ENCODE measurements at places on chromosomes 13 and 19. TPM values are rescaled to one million over a fixed set of nuclear protein-coding genes. Genes with fewer than 3 reads are reported as not detected.
A peak's percentile ranks its signal among the peaks of the same experiment; 100 is the strongest.

- H3K36me3 ChIP-seq, result no peaks in the 10 kb centered on the region
- no peaks in the 10 kb centered on the region for H3K27me3 ChIP-seq
- DNase-seq, result no peak
- H3K4me3 ChIP-seq, result no peak overlapping the region
Observed at GRCh38 chr19:38062959-38063761, 156.2 kb downstream of the SIPA1L3 start.

MAU2 gene
- 80.6 TPM for total RNA-seq

- no peaks in the 10 kb centered on the region for H3K36me3 ChIP-seq
- no peaks in the 10 kb centered on the region for H3K4me1 ChIP-seq
- no peak overlapping the region for H3K4me3 ChIP-seq
- H3K27me3 ChIP-seq, result no peaks in the 10 kb centered on the region
- no peak overlapping the region for H3K27ac ChIP-seq
Observed at GRCh38 chr13:88887045-88887662, 1216.0 kb downstream of the SLITRK5 start.

- DNase-seq, result no peak
- H3K4me3 ChIP-seq, result no peak overlapping the region
- peaks cover 15% of the 10 kb centered on the region for H3K4me1 ChIP-seq
- no peaks in the 10 kb centered on the region for H3K27me3 ChIP-seq
- peaks cover 28% of the 10 kb centered on the region for H3K36me3 ChIP-seq
Observed at GRCh38 chr19:4922530-4923275, 13.4 kb downstream of the UHRF1 start.

- H3K4me1 ChIP-seq, result no peaks in the 10 kb centered on the region
- DNase-seq, result no peak
- no peaks in the 10 kb centered on the region for H3K36me3 ChIP-seq
- H3K27ac ChIP-seq, result no peak overlapping the region
- H3K27me3 ChIP-seq, result no peaks in the 10 kb centered on the region
Observed at GRCh38 chr13:82147526-82147925, 1734.7 kb downstream of the SLITRK1 start.

DNA sequence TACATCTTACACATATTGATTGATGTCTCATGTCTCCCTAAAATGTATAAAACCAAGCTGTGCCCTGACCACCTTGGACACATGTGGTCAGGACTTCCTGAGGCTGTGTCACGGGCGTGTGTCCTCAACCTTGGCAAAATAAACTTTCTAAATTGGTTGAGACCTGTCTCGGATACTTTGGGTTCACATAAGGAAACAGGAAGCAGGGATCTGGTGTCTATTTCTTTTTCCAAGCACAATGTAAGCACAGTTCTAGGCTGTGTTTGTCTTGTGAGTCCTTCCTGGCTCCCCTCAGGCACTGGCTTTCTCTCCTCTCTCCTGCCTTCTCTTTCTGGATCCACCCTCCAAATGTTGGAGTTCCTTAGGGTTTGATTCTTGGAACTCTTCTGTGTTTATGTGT lies 27.6 kb upstream of the TPT1 start:
- peak overlapping the region; percentile 94 for H3K27ac ChIP-seq
- peaks cover 14% of the 10 kb centered on the region for H3K36me3 ChIP-seq
- no peaks in the 10 kb centered on the region for H3K27me3 ChIP-seq
- DNase-seq, result no peak
- peaks cover 46% of the 10 kb centered on the region for H3K4me1 ChIP-seq

GRCh38 chr19:49084206-49085019 lies 838 bp upstream of the SNRNP70 start:
- H3K36me3 ChIP-seq, result peaks cover 24% of the 10 kb centered on the region
- H3K27me3 ChIP-seq, result no peaks in the 10 kb centered on the region
- peaks cover 26% of the 10 kb centered on the region for H3K4me1 ChIP-seq

BSG gene
- total RNA-seq, result 225 TPM

DNA sequence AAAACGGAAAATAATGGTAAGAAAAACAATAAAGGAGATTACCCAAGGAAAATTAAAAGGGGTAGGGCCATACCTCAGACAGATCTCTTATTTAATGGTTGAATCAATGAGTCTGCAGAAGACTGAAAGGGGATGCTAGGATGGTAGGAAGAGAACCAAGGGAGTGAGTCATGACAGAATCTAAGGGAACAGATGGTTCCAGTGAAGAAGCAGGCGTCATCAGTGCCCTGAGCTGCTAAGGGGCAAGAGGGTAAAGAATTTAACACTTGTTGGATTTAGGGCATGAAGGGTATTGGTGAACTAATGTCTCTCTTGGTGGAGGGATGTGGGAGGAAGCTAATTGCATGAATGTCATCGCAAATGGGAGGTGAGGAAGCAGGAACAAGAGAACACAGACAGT lies 329.2 kb upstream of the TSHZ3 start:
- no peak for DNase-seq
- no peak overlapping the region for H3K27ac ChIP-seq
- no peak overlapping the region for H3K4me3 ChIP-seq

GRCh38 chr13:103354171-103354570 lies 288.0 kb upstream of the SLC10A2 start:
- no peaks in the 10 kb centered on the region for H3K4me1 ChIP-seq
- no peaks in the 10 kb centered on the region for H3K36me3 ChIP-seq
- no peak overlapping the region for H3K4me3 ChIP-seq
- H3K27me3 ChIP-seq, result no peaks in the 10 kb centered on the region

GRCh38 chr19:44164327-44164672 lies 600 bp upstream of the ZNF226 start:
- no peak for DNase-seq
- peak overlapping the region; percentile 89 for H3K4me3 ChIP-seq
- H3K27ac ChIP-seq, result peak overlapping the region; percentile 88

ITM2B gene
- total RNA-seq, result 163 TPM

- no peaks in the 10 kb centered on the region for H3K4me1 ChIP-seq
- H3K27ac ChIP-seq, result no peak overlapping the region
- no peak for DNase-seq
- peaks cover 12% of the 10 kb centered on the region for H3K27me3 ChIP-seq
- H3K4me3 ChIP-seq, result no peak overlapping the region
Observed at GRCh38 chr13:102440259-102440936, 38.5 kb upstream of the FGF14 start.

DNA sequence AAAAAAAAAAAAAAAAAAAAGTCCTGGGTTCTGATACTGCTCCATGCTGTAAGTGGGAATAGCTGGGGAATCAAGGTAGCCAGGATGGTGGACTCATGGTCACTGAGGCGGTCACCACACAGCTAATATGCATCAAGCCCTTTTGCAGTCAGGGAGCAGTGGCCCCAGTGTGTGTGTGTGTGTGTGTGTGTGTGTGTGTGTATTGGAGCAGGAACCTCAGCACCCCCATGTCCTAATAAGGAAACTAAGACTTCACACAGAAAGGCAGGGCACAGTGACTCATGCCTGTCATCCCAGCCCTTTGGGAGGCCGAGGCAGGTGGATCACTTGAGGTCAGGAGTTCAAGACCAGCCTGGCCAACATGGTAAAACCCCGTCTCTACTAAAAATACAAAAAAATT lies 12.0 kb downstream of the B3GNT3 start:
- peaks cover 38% of the 10 kb centered on the region for H3K4me1 ChIP-seq
- no peak for DNase-seq
- peaks cover 21% of the 10 kb centered on the region for H3K27me3 ChIP-seq

DNA sequence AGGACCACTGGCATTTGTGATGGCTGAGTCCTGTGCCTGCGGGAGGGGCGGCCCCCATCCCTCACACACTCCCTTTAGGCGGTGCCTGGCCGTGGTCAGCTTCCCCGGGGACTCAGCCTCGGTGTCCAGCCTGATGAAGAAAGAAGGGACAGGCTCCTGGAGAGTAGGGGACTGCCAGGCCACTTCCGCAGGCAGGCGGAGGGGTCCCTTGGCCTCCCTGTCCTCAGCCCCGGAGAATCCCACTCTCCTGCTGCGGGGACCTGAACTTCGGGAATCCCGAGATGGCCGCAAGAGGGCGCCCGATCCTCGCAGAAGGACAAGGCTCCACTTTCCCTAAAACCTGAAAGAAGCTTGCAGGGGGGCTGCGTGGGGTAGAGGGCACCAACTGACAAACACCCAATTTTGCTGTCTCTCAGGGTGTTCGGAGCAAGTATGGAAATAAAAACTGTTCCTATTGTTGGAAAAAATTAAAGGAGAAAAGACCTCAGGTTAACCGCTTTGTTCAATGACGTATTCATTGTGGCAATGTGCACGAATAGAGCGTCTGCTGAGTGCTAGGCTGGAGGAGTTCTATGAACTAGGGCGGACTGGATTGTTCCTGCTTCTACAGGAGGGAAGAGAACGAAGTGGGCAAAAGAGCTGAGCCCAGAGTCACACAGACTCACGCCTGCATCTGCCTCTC lies 297.3 kb downstream of the ZNF536 start:
- H3K36me3 ChIP-seq, result no peaks in the 10 kb centered on the region
- peak; percentile 46 for DNase-seq
- H3K4me1 ChIP-seq, result no peaks in the 10 kb centered on the region
- no peak overlapping the region for H3K4me3 ChIP-seq

DYRK1B gene
- total RNA-seq, result 7.7 TPM

SLC7A10 gene
- total RNA-seq, result not detected

DNA sequence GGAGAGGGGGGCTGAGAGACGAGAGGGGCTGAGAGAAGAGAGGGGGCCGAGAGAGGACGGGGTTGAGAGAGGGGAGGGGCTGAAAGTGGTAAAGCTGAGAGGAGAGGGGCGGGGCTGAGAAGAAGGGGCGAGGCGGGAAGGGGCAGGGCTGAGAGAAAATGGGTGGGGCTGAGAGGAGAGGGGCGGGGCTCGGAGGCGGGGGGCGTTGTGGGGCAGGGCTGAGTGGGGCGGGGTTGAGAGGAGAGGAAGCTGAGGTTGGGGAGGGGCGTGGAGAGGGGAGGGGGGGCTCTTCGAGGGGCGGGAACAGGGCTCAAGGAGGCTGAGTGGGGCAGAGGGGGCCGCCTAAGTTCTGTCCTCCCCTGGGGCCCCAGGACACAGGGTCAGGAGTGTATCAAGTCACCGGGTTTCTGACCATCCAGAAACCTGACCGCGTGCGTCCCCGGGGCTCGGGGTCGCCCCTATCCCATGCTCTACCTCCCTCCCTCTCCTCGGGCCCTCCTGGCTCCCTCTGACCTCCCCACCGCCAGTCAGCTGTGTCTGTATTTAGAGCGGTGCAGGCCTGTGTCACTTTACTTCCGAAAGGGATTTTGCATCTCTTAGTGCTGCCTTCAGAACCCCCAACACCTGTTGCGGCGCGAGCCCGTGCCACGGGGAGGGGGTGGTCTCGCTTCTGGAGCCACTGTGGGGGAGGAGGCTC lies 38.6 kb upstream of the SEMA6B start:
- no peaks in the 10 kb centered on the region for H3K4me1 ChIP-seq
- H3K36me3 ChIP-seq, result no peaks in the 10 kb centered on the region
- peaks cover 32% of the 10 kb centered on the region for H3K27me3 ChIP-seq

DHX34 gene
- 14.3 TPM for total RNA-seq

DNA sequence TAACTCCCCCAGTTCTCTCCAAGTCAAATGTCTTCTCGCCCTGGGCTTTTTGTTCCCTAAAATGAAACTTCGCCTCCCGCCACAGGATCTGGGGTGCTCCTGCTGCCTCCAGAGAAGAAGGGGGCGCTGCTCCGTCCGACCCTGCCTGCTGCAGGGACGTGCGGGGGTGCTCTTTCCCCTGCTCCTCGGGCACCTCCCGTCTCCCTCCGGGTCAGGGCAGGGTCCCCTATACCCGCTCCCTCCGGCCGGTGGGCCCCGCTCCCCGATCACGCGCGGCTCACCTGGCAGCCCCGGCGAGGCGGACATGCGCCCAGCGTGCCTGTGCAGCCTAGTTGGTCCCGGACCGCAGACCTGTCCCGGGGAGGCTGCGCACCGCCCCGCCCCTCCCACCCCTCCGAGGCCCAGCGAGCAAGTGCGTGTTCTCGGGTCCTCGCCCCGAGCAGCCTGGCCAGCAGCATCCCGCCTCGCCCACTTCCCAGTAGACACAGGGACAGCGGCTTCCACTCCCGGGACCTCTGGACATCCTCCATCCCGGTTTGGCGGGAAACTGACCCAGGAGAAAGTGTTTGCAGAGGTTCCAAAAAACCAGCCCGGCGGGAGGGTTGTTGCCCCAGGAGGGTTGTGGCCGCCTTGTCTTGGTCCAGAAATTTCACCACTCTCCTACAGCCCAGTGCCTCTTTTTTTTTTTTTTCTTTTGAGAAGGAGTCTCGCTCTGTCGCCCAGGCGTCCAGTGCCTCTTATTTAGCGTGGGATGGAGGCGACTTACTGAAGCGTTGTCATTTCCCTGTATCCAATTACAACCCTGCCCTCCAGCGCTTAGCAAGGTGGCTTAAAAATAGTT lies at the start of gene OXGR1:
TSS of gene OXGR1 (minus strand) at position 460 of the 841 bp plus-strand sequence. CDS start 6,717 bp downstream, outside the sequence.
- no peaks in the 10 kb centered on the region for H3K36me3 ChIP-seq
- H3K27ac ChIP-seq, result no peak within 1 kb of the TSS
- DNase-seq, result no peak
- no peak within 1 kb of the TSS for H3K4me3 ChIP-seq

- no peaks in the 10 kb centered on the region for H3K4me1 ChIP-seq
- no peak overlapping the region for H3K4me3 ChIP-seq
- H3K27me3 ChIP-seq, result no peaks in the 10 kb centered on the region
- H3K27ac ChIP-seq, result no peak overlapping the region
- no peak for DNase-seq
Observed at GRCh38 chr13:71828117-71828516, 38.9 kb downstream of the DACH1 start.

- no peak for DNase-seq
- peaks cover 28% of the 10 kb centered on the region for H3K4me1 ChIP-seq
- H3K36me3 ChIP-seq, result peaks cover 29% of the 10 kb centered on the region
- H3K27ac ChIP-seq, result no peak overlapping the region
Observed at GRCh38 chr13:74110053-74110452, 24.2 kb downstream of the KLF12 start.

GRCh38 chr13:29546662-29547061 lies 48.8 kb downstream of the SLC7A1 start:
- no peak overlapping the region for H3K4me3 ChIP-seq
- no peak overlapping the region for H3K27ac ChIP-seq
- no peaks in the 10 kb centered on the region for H3K27me3 ChIP-seq

ZNF420 gene
- 12.2 TPM for total RNA-seq

- DNase-seq, result no peak
- H3K4me1 ChIP-seq, result no peaks in the 10 kb centered on the region
- no peaks in the 10 kb centered on the region for H3K27me3 ChIP-seq
- no peak overlapping the region for H3K4me3 ChIP-seq
- no peaks in the 10 kb centered on the region for H3K36me3 ChIP-seq
- no peak overlapping the region for H3K27ac ChIP-seq
Observed at GRCh38 chr13:37144661-37145060, 39.2 kb upstream of the CSNK1A1L start.

DNA sequence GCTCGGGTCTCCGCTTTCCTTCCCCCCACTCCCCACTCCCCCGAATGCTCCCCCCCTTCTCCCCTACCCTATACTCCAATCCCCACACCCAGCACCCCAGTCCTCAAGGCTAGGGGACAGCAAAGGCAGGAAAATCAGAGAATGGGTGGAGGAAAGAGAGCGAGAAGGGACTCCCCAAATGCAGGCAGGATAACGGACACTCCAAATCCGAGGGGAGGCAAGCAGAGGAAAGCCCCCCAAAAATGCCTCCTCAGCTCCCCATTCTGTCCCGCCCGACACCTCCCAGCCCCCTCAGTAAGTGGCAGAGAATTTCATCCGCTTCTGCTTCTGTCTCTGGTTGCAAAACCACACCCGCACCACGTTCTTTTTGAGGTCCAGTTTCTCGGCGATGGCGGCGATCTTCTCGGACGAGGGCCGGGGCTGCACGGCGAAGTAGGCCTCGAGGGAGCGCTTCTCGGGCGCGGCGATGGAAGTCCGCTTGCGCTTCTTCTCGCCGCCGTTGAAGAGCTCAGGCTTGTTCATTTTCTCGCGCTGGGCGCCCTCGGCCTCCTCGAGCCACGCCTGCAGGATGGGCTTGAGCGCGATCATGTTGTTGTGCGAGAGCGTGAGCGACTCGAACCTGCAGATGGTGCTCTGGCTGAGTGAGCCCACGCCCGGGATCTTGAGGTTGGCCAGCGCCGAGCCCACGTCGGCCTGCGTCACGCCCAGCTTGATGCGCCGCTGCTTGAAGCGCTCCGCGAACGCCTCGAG lies 2.1 kb downstream of the POU4F1 start:
- H3K27me3 ChIP-seq, result peaks cover 89% of the 10 kb centered on the region
- peak overlapping the region; percentile 40 for H3K27ac ChIP-seq
- no peak for DNase-seq
- H3K4me3 ChIP-seq, result peak overlapping the region; percentile 13
- H3K4me1 ChIP-seq, result peaks cover 31% of the 10 kb centered on the region

Data from activated CD8-positive, alpha-beta memory T cell treated with anti-CD3 and anti-CD28 coated beads, Interleukin-2, amount 10 ng/mL, durations not matched to agents 7 days and 5 days (primary cell).